ENCODE measurements at places on chromosomes 3 and 15.

- DNase-seq = no peak
These were observed 426.5 kb upstream of the CDIN1 start for GRCh38 chr15:36152936-36153335.

- DNase-seq = no peak
These were observed 8.3 kb downstream of the BDH1 start for GRCh38 chr3:197547306-197548011.

DNA sequence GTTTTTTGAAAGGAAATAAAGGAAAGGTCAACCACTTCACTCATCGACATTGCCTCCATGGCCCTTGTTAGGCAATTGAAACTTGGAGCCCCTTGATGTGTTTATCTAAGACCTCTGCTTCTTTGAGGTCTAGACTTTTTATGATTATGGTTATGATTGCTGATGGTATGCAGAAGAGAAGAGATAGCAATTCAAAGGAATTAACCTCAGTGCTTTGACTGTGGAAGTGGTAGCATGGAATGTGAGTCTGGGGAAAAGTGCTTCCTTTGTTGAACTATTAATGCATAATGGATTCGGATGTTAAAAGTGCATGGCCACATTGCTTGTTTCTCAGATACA is 46.1 kb downstream of the FNDC3B start:
- DNase-seq = no peak

DNA sequence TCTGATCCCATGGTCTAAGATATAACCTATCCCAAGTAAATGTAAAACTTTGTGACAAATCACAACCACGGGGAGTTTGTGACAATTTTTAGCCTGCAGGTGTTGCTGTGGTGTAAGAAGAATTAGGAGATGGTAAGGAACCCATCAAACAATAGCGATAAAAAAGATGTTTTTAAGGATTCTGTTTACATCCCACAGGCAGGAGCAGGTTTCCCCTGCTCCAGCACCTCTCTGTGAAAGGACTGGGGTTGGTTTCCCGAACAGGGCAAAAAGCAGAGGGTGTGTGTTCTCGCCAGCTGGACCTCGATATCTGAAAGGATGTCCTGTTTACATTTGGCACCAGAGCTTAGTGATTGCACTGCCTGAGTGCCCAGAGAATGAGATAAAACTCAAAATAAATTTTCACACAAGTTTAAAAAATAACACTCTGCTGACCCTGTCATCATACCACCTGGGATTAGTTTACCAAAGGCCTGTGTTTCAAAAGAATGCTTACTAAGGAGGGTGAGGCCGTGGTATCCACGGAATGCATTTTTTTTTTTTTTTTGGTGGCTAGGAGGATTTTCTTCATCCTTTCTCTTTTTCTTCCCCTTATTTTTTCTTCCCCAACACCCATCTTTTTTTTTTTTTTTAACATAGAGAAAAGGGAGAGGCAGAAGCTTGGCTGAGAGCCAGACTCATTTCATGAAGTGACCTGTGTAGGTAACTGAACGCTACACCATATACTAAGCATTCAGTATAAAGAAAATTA is 151.8 kb upstream of the DPH6 start:
- no peak for DNase-seq

- DNase-seq = no peak
These were observed 40.7 kb upstream of the KIF23 start for GRCh38 chr15:69373406-69373805.

DNA sequence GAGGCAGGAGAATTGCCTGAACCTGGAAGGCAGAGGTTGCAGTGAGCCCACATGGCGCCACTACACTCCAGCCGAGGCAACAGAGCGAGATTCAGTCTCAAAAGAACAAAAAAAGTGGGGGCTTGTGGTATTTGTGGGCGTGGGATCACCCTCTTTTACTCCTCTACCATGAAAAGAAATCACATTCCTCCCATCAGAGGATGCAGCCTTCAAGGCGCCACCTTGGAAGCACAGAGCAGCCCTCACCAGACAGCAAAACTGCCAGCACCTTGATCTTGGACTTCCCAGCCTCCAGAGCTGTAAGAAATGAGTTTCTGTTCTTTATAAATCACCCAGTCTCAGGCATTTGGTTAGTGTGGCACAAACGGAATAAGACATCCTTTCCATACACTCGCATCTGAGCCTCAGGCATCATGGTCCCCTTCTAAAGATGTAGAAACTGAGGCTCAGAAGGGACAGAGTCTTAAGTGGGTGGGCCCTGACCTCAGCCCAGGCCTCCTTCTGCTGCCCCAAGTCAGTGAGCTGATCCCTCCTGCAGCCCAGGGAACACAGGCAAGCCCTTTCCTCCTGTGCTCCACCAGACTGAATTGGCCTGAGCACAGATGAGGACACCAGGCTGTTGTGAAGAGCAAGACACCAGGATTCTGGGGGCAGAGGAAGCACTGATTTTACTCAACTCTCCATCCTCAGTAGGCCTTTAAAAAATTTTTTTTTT is 201.7 kb upstream of the LINGO1 start:
- DNase-seq = no peak

DNA sequence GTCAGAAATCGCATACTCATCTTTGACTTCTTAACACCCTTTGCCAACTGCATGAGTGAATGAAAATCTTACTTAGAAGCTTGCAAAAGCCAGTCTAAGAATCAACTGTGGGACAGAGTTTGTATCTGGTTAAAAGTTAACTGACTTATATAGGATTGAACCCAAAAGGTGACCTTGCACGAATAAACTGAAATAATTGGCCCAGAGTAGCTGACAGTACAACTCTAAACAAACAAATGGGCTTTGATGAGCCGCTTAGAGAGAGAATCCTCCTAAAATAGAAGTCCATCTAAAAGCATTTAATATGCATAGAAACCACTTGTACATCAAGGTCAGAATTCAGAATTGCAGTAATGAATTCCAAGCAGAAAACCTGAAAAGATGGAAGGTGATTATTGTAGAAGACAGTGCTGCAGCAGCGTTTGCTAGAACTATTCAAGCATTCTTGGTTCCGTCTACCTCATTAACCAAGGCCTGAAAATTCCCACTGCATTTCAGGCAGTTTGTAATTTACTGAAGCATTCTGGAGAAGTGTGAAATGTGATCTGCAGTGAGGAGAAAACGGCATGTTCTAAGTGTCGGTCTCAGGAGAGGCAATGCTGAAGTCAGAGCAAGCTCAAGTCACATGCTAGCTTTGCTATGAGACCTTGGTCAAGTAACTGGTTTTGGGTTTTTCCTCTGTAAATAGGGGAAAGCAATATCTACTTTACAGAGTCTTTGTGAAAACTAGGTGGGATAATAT is 103.7 kb downstream of the CADPS start:
- no peak for DNase-seq

DNA sequence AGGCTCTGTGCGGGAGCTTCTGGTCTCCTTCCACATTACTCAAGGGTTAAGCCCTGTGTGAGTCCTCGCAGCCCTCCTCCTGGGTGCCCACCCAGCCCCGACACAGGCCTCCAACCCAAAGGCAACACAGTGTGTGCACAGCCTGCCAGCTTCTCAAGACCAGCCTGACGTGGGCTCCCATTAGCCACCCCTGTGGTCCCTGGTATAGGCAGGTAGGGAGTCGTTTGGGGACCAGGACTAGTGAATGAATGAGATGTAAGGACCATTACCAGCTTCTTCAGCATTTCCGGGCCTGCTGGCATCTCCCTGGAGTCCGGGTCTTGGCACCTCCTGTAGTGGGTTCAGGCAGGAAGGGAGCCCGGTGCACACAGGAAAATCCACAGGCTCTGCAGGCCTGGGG is 20.2 kb upstream of the PLXNA1 start:
- DNase-seq = no peak

GRCh38 chr3:171420667-171421066 is 39.5 kb downstream of the TNIK start:
- no peak for DNase-seq

- peak; percentile 19 for DNase-seq
These were observed 96.1 kb downstream of the MCTP2 start for GRCh38 chr15:94327356-94327936.

DNA sequence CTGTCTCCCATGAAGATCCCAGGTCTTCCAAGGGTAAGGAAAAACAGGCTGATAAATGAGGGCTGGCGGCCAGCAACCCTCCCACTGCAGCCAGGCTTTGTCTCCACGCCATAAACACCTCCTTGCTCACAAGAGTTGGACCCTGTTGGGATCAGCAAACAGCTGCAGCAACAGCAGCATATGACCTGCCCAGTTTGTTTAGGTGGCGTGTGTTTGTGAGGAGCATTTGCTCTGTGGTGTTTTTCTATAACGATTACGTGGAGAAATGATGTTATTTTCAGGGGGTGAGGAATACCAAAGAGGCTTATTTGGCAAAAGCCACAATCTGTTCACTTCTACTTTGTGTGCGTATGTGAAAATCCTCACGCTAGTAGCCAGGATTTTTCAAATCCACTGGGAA is 58.5 kb downstream of the RFTN1 start:
- no peak for DNase-seq
